PC-9 (cell line): ENCODE measurements at places on chromosomes 2 and 18. TPM values are rescaled to one million over a fixed set of nuclear protein-coding genes. Genes with fewer than 3 reads are reported as not detected.

DNA sequence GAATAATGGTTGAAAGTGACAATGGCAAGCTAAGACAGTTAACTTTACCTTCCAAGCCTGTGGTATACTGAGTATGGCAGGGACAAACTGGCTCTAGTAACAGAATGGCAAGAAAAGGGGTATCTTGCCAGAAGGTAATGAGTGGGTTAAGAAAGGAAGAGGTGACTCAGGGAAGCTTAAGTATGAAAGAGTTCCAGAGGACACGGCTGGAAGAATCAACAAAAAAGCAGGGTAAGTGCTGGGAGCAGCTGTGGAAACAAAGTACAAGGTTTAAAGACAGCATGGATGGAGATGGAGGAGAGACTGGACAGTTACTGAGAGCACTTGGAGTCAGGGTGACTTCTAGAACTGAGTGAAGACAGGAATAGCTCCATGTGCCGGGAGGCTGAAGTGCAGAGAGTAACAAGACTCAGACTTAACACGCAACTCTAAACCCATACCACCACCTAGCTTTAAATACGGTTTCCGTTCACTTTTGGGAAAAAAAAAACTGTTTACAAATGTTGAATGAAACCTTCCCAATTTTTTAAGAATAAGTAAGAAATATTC is 69.0 kb downstream of the REV1 start:
- H3K36me3 ChIP-seq = peaks cover 45% of the 10 kb centered on the region
- no peak for DNase-seq
- no peaks in the 10 kb centered on the region for H3K27me3 ChIP-seq

DNA sequence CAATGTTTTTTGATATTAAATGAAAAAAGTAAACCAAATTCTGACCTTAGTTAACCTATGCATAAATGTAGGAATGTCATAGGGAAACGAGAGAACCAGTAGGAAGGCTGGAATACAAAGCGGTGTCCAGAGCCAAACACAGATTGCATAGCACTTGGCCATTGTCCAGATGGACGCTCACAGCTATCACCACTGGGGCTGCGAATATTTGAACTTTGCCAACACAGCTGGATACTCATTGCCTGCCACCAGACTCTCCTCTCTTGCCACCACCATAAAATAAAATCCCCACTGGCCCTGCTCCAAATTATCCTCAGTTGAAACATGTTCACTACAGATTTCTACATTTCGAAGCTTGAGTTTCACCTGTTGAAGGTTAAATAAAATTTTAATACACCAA is 159.3 kb upstream of the GULP1 start:
- H3K36me3 ChIP-seq = no peaks in the 10 kb centered on the region
- no peaks in the 10 kb centered on the region for H3K27me3 ChIP-seq
- H3K27ac ChIP-seq = no peak overlapping the region
- no peak for DNase-seq

DNA sequence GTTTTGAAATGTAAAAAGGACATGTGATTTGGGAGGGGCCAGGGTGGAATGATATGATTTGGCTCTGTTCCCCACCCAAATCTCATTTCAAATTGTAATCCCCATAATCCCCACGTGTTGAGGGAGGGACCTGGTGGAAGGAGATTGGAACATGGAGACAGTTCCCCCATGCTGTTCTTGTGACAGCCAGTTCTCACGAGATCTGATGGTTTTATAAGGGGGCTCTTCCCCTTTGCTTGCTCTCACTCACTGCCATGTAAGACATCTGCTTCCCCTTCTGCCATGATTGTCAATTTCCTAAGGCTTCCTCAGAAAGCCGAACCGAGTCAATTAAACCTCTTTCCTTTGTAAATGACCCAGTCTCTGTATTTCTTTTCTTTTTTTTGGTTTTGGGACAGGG is 39.2 kb downstream of the FECH start:
- H3K4me1 ChIP-seq = no peaks in the 10 kb centered on the region
- DNase-seq = no peak
- H3K27me3 ChIP-seq = no peaks in the 10 kb centered on the region
- no peak overlapping the region for H3K4me3 ChIP-seq
- H3K27ac ChIP-seq = no peak overlapping the region

GRCh38 chr18:79725486-79725885 is 45.9 kb downstream of the CTDP1 start:
- no peaks in the 10 kb centered on the region for H3K4me1 ChIP-seq
- H3K36me3 ChIP-seq = peaks cover 17% of the 10 kb centered on the region
- no peak overlapping the region for H3K4me3 ChIP-seq
- no peak for DNase-seq
- H3K27me3 ChIP-seq = no peaks in the 10 kb centered on the region

DNA sequence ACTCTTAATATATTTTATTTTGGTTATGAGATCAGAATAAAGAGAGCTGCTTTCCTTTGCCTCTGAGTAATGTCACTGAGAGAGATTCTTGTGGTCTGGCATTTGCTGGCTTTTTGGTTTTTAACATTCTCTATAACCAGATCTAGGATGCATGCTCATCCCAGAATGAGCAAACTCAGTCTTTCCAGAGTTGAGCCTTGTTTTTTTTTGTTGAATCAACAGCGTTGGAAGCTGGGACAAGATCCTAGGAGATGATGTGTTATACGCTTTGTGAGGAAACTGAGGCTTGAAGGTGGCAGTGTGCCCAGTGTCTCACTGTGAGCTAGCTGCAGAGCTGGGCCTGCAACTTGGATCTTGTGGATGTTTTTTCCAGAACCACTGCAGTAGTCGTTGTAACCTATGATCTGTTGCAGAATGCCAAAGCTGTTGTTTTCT is 19.5 kb downstream of the MYO1B start:
- H3K27me3 ChIP-seq = no peaks in the 10 kb centered on the region
- no peak overlapping the region for H3K27ac ChIP-seq
- DNase-seq = no peak
- H3K4me3 ChIP-seq = no peak overlapping the region
- H3K4me1 ChIP-seq = no peaks in the 10 kb centered on the region
- H3K36me3 ChIP-seq = no peaks in the 10 kb centered on the region

GRCh38 chr2:101082998-101083397 is 68.2 kb downstream of the TBC1D8 start:
- no peak overlapping the region for H3K27ac ChIP-seq
- no peak for DNase-seq
- H3K4me1 ChIP-seq = no peaks in the 10 kb centered on the region
- H3K36me3 ChIP-seq = peaks cover 19% of the 10 kb centered on the region
- no peaks in the 10 kb centered on the region for H3K27me3 ChIP-seq

- H3K4me3 ChIP-seq = no peak overlapping the region
- DNase-seq = no peak
- H3K4me1 ChIP-seq = no peaks in the 10 kb centered on the region
- H3K27me3 ChIP-seq = no peaks in the 10 kb centered on the region
These were observed 120.3 kb downstream of the INO80D start for GRCh38 chr2:205965707-205966106.

DNA sequence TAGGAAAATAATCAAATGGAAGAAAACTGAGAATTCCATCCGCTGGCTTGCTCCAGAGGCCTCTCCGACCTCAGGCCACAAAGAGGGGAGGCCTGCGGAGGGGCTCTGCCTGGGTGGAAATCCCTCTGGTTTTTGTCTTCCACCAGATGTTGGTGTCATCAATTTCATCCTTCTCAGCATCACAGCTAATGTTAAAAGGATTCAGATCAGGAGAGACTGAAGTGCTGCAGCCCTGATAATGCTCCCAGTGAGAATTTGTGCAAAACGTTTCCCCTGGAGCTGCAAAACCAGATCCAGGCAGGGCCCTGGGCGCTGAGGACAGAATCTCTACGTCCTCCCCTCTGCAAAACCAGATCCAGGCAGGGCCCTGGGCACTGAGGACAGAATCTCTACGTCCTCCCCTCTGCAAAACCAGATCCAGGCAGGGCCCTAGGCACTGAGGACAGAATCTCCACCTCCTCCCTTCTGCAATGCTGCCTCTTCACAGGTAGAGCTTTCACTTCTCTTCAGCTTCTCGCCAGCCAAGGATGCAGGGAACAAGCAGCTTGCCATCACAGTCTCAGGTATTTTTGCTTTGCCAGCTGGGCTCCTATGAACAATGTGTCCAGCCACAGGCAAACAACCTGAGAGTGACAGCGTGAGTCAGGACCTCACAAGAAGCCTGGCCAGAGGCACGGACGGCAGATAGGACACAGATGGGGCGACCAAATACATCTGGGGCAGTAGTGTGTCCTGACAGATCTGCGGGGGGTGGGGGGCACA is 81.2 kb downstream of the TMEM18 start:
- DNase-seq = peak; percentile 66
- H3K27me3 ChIP-seq = peaks cover 12% of the 10 kb centered on the region; the same call in 1 of the 2 replicates
- no peaks in the 10 kb centered on the region for H3K36me3 ChIP-seq

DNA sequence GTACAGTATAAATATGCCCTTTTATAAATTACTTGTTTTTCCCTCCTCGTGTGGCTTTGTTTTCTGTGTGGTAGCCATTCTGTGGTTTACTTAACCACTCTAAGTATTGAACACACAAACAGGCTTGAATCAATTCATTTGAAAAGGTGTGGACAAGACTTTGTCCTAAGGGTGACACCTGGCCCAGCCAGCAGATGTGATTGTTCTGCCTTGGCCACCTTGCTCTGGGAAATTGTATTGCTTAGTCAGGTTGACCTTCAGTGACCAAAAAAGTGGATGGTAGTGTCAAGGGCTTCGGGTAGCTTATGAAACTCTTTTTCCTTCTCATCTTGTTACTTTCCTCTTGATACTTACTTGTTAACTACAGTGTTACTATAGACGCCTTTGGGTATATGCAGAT is 61.9 kb downstream of the DGKD start:
- 0 out of 2 replicates have a peak overlapping the region, but pooled peaks have one; percentile 88 for H3K27ac ChIP-seq
- peaks cover 50% of the 10 kb centered on the region for H3K4me1 ChIP-seq
- H3K27me3 ChIP-seq = no peaks in the 10 kb centered on the region
- no peak for DNase-seq
- H3K4me3 ChIP-seq = no peak overlapping the region
- peaks cover 3% of the 10 kb centered on the region for H3K36me3 ChIP-seq

SPAST gene
- 17.2 and 19.2 TPM in 2 replicates for total RNA-seq

GATA6 gene
- 9.1 and 12.3 TPM in 2 replicates for total RNA-seq

CFAP65 gene
- not detected in 2 replicates for total RNA-seq

LHCGR gene
- not detected in 2 replicates for total RNA-seq

HNRNPLL gene
- 38.1 and 39.5 TPM in 2 replicates for total RNA-seq

ITPRIPL1 gene
- not detected in 2 replicates for total RNA-seq

STK17B gene
- 10.8 and 14.9 TPM in 2 replicates for total RNA-seq

C2orf42 gene
- 12.7 and 14.3 TPM in 2 replicates for total RNA-seq

ZSWIM2 gene
- total RNA-seq = not detected in 2 replicates

IL36RN gene
- total RNA-seq = 1.0 and 1.7 TPM in 2 replicates
